ENCODE measurements at places on chromosomes 1 and 21.

DNA sequence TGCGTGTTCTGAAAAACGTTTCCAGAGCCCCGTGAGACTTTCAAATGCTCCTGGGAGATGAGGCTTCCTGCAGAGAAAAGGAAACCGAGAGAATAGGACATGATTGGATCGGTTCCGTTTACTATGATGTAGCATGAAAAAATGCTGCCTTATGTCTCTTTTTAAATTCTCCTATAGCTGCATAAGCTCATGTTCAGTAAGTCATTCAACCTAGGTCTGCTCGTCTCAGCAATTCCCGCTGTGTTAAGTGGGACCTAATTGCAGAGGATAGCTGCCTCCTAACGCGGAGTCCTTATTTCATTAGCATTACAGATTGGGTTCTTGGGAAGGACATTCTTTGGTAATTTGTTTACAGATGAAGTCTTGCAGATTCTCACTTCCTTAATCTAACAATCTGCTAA lies 165.3 kb downstream of the GALNT2 start:
- no peak for DNase-seq

DNA sequence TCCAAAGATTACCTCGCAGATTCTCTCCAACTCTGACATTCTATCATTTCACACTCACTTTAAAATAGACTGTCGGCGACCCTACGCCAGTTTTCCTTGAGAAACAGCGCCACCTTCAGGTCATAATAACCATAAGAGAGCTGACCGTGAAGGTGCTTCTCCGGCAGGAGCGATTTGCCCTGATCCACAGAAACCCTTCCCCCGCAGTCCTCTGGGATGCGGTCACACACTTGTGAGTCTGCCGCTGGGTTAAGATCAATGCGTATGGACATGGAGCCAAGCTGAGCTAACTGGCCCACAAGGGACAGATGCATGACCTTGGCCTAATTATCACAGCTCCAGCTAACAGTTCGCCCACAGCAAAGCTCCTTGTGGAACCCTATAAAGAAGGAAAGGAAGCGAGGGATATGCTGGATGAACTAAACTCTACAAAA lies 32.8 kb upstream of the IFNAR2 start:
- DNase-seq = no peak

DNA sequence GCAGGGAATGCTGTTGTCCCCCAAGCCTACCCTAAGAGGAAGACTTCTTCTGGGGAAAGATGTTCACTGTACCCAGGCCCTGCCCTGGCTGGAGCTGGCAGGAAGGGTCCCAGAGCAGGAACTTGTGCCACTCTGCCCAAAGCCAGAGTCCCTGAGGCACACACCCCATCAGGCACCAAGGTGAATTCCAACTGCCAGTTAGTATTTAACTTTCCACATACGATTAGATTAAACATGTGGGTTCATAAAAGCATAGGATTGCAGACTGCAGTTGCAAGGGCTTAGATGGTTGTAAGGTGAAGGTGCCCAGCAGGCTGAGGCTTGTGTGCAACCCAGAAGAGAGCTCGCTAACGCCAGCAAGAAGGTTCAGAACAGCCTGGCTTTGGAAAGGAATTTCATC lies at the start of gene KCNE2:
Gene KCNE2, plus strand, starts transcription at position 274 of the 400 bp plus-strand sequence. CDS start 6,473 bp downstream, outside the sequence.
- no peak for DNase-seq

DNA sequence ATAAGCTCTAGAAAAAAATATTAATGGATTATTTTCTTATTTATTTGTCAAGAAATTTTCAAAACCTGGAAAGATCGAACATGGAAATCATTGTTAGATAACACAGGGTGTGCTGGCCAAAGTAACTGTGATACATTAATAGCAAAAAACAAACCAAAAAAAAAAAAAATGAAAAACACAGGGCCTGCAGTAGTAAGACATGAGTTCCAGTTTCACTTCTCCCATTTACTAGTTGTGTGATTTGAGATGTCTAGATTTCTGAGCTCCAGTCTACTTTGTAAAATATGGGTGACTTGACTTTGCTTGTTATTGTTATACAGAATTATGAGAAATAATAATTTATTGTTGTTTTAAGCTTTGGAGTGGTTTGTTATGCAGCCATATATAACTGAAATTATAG lies 13.6 kb downstream of the FAM177B start:
- no peak for DNase-seq

DNA sequence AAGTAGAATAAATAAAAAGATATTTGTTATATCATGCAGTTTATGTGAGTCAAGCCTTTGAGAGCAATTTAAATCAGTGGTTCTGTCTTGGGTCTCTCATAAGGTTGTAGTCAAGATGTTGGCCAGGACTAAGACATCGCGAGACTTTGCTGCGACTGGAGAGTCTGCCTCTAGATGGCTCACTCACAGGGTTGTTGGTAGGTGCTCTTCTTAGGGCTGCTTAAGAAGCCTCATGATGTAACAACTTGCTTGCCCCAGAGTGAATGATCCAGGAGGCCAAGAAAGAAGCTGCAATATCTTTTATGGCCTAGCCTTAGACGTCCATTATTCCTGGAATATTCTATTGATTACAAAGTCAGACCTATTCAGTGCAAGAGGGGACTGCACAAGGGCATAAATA lies 73.1 kb upstream of the CACHD1 start:
- no peak for DNase-seq

GRCh38 chr1:18536356-18536755 lies 55.6 kb downstream of the KLHDC7A start:
- DNase-seq = peak; percentile 55

DNA sequence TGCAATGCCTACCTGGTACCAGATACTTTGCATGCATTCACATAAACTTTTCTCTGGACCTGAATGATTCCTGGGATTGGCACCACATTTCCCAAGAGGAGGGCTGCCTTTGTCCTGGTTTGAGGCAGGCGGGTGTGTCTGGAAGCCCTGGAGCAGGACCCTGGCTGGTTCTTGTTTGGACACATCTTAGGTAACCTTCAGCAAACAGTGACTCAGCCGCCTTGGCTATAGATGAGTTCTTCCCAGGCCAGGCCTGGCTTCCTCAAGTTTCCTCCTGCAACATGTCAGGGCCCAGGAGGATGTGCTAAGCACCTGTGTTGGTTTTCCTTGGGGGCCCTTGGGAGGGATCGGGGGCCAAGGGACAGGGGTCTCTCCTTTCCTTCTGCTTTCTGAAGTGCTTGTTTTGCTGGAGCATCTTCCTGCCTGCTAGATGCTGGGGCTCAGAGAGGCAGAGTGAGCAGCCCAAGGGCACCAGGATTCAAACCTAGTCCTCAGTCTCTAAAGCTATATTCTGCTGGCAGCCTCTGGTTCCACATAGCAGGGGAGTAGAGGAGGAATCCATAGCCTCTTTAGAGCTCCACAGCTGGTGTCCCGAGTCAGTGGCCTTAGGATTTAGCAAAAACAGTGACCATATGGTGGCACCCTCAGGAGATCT lies 38.2 kb downstream of the PAX7 start:
- DNase-seq = no peak

DNA sequence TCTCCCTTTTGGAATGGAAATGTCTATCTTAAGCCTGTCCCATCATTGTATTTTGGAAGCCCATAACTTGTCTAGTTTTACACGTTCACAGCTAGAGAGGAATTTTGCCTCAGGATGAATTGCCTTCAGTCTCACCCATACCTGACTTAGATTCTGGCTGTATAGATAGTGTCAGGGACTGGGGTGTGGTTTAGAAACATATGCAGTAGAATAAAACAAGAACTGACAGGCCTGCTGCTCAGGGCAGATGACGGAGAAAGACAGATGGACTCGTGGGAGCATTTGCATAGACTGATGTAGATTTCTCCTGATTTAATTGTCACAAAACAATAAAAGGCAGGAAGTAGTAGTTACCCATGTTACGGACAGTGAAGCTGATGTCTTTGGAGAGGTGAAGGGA lies 166.7 kb downstream of the UCK2 start:
- DNase-seq = no peak
